CD4-positive, alpha-beta T cell treated with Interleukin-4 for 4 hours (primary cell): ENCODE measurements at places on chromosomes 2 and 18.

- peak; percentile 20 for DNase-seq
These were observed 36.7 kb downstream of the TTC39C start for GRCh38 chr18:24051031-24051947.

GRCh38 chr2:58133395-58133794, 86.8 kb downstream of the VRK2 start:
- no peak for DNase-seq

- DNase-seq: peak; percentile 83
These were observed 52.7 kb upstream of the CTLA4 start for GRCh38 chr2:203814661-203815540.

DNA sequence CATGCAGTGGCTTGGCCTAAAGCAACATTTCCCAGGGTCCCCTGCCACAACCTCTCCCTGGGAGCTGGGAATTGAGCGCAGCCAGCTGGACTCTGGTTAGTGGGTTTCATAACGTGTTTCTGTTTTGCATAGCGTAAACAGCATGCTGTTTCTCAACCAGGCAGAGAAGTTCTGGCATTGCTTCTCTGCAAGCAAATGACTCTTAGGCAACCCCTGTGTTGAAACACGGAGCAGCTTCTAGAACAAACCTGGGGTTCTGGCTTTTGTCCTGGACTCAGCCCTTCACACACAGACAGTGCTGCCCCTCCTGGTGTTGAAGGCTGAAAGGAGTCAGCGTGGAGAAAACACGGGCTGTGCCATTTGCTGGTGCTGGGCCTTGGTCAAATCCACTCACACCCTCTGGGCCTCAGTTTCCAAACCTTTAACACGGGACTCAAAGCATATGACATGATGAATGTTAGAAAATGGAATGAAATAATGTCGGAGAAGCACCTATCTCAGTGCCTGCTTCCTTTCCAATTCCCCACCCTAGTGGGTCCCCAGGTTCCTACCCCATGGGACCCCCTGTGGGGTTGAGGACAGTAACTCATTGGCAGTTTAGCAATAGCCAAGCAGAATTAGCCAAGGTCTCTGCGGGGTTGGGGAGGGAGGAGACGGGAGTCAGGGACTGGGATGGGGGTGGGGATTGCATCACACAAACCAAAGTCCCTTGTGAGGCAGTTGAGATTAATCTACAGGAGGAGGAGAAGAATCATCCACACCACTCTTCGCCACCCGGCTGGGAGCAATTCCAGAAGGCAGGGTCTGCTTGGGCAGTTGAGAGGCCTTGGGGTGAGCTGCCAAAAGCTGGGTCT, 30.2 kb upstream of the IL1R2 start:
- DNase-seq: no peak

DNA sequence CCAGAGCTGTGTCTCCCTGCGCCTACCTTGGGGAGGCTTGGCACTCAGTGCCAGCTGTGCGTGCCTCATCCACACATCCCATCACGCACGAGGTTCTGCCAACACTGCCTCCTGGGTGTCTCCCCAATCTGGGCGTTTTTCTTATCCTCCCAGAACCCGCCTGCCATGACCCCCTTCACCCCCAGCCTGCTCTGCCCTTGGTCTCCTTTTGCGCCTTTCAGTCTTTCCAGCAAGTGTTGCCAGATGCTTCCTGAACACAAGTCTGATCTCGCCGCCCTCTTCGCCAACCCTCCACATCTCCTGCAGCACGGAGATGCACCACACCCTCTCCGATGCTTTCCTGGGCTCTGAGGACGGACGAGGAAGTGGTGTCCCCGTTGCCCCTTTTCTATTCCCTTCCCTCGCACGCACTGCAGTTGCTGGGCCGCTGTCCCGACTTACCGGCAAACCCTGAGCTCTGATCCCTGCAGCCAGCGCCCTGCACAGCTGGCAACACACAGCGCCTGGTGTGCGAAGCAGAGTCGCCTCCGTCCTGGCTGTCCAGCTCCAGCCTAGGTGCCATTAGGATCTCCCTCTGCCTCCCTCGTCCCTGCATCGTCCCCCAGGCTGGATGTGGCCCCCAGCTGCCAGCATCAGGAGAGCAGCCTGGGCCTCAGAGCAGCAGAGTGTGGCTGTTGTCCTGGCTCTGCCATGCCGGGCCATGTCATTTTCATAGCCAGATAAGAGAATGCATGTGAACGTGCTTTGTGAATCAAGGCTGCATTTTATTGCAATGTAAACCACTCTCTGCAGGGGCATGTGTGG, 22.6 kb upstream of the ALLC start:
- DNase-seq: no peak

DNA sequence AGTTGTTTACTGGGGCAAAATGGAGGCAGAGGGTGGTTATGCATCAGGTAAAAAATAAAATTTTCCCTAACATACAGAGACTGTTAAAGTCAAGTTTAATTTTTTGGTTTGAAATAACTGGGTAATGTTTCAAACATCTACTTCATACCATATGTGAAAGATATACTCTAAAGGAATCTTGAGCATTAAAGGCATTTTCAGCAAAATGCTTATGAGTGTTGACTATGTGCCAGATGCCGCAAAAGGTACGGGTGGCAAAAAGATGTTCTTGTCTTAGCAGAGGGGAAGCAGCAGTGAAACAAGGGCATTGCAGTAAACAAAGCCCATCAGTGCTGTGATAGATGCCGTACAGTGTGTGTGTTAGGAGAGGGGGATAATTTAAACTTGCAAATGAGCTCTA, 263.1 kb upstream of the ID2 start:
- DNase-seq: no peak

GRCh38 chr2:182543741-182544525, 117.1 kb upstream of the PDE1A start:
- no peak for DNase-seq

GRCh38 chr18:46810481-46811000, 53.7 kb upstream of the ST8SIA5 start:
- DNase-seq: no peak

GRCh38 chr2:163515836-163516235, 220.0 kb downstream of the FIGN start:
- no peak for DNase-seq

DNA sequence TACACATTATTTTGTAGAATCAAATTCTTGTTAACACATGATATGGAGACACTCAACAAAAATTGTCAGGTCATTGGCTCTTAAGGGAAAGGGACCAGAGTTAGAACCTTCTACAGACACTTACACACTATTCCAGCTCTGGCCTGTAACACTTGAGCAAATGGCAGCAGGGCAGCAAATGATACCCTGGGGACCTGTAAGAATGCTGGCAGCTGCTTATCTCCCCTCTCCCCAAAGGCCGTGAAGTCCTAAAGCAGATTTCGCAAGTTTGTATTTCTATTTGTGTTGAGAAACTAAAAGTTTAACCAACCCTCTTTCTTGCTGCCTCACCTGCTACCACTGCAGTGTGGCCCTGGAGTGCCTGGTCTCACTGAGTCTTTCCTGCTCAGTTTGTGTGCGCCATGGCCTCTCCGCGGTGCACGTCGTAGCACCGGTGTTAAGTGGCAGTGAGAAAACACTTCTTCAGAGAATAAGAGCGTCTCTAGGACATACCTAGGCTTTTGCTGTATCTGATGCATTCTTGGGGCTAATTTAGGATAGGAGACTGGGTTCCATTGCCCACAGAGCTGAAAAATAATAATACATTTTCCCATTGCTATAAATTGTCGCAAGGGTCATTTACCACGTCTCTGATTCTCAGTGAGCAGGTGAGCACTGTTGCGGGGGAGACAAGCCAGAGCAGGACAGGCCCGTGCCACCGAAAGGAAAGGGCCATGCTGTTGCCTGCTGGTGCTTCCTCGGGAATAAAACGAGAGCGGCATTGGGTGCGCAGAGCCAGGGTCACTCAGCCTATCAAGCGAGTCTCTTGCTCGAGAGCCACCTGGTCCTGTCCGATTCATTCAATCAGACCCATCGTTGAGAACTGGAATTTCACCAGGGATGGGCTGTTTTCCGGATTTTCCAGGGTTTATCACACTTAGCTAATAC, 204.9 kb downstream of the PTGR3 start:
- no peak for DNase-seq

GRCh38 chr2:200367155-200367554, 60.7 kb downstream of the SPATS2L start:
- no peak for DNase-seq

- no peak for DNase-seq
These were observed 76.7 kb downstream of the RNF144A start for GRCh38 chr2:6993936-6994335.

DNA sequence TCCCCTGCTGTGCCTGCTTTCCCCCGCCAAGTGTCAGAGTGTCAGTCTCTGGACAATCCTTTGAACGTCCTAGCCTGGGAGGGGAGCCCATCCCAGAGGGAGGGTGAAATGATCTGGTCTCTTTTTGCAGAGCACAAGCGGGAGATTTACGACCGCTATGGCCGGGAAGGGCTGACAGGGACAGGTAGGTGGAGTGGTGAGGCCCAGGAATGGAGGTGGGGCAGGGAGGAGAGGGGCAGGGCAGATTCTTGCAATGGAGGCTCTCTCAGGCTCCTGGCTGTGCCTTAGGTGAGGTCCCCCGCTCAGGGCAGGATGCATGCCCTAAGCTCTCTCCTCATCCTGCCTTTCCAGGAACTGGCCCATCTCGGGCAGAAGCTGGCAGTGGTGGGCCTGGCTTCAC, 2.4 kb downstream of the DNAJB2 start:
- no peak for DNase-seq

- DNase-seq: no peak
These were observed 64.2 kb downstream of the VRK2 start for GRCh38 chr2:58110765-58111164.

DNA sequence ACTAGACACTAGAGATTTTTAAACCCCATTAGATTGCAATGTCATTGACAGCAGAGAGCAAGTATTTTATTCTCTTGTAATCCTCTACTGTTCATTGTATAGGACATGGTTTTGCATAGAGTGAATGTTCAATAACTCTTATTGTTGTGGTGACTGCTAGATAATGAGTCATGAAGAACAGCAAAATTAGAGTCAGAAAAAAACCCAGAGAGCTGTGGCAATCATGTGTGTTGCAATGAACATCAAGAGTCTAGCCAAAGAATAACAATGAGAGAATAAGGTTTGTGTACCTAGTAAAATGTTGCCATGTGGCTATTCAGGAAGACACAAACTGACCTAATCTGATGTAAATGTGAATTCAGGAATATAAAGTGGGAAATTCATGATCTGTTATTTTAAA, 684.0 kb downstream of the DSC3 start:
- DNase-seq: no peak

- no peak for DNase-seq
These were observed 696.3 kb downstream of the BCL11A start for GRCh38 chr2:59857109-59857508.

DNA sequence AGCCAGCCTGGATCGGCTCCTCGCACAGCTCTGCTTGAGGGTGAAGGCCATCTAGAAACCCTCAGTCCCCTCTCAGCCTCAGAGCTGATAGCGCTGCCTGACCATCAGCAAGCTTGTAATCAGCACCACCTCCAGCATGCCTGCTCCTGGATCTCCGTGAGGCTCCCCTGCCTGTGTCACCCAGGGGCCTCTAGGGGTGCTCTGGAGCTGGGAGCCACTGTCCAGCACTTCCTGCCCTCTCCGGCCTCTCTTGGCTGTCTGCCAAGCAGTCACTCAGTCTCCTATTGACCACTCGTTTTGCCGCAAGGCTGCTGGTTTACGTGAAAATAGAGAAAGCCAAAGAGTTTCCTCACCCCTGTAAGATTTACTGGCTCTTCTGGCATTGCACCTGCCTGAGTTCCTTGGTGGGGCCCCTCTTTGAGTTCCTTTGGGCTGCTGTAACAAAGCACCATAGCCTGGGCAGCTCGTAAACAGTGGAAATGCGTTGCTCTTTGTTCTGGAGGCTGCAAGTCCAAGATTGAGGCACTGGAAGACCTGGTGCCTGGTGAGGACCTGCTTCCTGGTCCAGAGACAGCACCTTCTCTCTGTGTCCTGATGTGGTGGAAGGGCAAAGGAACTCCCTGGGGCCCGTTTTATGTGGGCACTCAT, 17.9 kb downstream of the CAPN10 start:
- DNase-seq: no peak

- no peak for DNase-seq
These were observed 560.1 kb upstream of the FSHR start for GRCh38 chr2:49714454-49714853.

DNA sequence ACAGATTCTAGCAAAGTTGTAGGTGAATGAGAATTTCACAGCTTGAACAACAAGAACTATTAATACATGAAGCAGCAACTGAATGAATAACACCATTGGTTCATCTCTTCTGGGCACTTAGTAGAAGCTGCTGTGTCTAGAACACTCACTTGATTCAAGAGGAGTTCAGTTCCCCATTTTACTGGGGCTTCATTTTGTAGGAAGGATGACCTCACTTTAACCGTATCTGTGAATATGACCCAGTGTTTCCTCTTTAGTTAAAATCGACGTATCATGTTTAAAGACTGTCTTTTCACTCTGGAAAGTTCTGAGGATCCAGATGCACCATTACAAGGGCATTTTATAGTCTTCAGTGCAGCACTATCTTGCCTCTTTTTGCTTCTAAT, 47.8 kb downstream of the LRRTM1 start:
- DNase-seq: no peak

DNA sequence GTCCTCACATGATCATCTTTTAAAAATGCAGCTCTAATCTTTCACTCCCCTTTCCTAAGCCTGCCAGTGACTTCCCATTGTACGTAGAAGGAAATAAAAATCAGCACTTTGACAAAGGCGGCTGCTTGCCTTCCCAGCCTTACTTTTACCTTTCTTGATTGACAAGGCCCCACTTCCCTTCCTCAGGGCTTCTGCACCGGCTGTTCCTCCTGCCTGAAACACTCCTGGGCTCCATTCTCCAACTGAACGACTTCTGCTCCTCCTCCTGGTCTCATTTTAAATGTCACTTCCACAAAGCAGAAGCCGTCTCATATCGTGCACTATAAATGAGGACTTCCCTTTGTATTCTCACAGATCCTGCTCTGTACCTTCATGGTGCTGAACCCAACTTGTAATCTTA, 56.1 kb downstream of the OSBPL6 start:
- DNase-seq: no peak

DNA sequence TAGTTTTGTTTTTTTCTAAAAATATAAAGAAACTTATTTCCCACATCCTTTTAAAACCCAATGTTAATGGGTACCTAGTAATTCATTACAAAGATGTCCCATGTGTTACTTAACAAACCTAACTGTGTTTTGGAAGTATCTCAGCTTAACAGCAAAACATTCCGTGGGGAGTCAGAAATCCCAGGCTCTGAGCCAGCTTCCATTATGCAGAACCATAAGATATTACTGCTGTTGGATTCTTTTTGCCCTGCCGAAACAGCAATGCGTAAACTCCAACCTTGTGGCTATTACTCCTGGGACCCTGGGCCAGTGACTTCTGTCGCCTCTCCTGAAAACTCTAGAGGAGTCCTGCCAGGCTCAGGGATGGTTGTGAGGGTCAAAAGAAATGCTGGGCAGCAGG, 174.1 kb downstream of the UXS1 start:
- no peak for DNase-seq

- DNase-seq: no peak
These were observed 39.6 kb upstream of the OTOS start for GRCh38 chr2:240179941-240180666.

GRCh38 chr2:36677386-36677785, 19.1 kb upstream of the VIT start:
- DNase-seq: no peak

DNA sequence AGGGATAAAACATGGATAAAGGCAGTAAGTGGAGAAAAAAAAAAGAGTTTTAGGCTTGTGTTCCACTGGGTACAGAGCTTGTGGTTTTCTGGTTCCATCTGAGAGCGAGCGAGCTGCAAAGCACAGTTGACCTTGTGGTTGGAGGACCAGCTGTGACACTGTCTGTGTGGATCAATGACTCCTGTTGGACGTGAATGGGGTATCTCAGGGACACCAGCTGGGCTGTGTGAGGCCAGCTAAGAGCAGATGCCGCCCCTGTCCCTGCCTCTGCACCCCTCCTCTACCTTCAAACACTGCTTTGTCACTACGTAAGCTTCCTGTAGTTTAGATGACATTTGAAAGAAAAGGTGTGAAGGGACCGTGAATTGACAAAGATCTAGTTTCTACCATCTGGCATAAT, 67.8 kb downstream of the QPCT start:
- DNase-seq: no peak
